DMS79 treated with DMSO at 0.1 percent for 48 hours (cell line): ENCODE measurements at places on chromosomes 5 and 9.

DNA sequence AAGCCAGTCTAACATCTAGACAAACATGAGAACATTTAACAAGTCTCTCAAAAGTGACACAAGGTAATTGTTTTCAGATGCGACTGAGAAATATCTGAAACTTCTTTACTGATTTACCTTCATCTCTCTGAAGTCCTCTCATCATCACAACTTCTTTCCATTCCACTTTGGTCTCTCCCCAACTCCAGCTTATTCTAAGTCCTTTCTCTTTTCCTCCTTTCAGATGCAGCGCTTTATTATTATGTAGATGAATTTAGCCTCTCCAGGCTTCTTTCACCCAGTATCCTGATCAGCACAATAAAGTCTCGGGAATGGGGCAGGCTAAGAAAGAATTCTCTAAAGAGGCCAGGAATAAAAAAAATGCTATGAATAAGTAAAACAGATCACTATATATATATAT, 128.0 kb downstream of the KCTD16 start:
- DNase-seq: no peak

DNA sequence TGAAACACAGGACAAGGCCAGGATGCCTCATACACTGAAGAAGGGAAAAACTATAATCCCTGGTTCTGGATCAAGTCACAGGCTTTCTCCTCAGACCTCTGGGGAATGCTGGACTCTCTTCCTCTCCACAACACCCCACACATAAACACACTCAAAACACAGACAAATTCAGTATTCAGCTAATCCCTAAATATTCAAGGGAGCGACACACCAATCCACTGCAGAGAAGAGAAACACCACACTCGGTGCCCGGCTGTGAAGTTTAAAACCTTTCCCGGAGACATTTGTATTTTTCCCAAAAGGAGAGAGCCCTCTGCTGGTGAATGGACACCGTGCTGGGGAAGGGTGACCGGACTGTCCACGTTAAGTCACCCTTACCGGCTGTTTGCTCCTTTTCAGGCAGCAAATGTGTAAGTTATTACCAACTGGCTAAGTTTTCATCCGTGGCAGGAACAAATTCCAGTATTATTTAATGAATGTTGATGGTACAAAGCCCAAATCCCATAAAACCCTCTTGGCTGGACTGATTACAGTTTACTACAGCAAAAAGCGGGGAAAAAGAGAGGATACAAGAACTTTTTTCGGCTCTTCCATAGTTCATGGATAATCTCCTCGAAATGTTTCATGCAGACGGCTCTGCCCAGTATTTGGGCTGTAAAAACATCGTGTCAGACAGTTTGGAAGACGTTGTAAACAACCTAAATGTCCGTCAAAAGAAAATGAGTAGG, 130.9 kb upstream of the SLC30A5 start:
- peak; percentile 3 for DNase-seq

DNA sequence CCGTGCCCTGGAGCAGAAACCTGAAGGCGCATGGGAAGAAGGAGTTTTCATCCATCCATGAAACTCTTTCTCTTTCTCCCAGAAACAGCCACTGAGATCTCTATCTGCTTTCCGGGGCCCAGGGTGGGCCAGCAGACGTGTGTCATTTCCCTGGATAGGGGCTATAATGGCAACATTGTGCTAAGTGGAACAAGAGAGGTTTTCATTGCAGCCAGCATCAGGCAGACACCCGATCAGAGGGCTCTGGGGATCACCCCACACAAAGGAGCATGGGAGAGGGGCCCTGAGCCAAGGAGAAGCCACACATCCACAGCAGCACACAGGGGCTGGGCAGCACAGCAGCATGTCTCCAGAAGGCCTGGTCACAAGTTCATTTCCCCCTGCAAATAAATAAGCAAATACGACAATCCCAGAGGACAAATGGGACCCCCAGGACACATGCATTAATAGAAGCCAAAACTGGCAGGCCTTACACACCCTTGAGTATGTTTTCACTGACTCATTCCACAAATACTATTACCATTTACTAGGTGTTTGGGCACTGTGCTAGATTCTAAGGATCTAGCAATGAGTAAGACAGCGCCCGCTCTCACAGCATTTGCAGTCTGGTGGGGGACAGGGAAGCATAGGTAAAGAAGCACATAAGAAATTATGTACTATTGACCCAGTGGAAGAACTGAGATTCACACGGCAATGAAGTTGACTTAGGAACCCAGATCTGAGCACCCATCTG, 4.3 kb upstream of the AFAP1L1 start:
- DNase-seq: no peak

GRCh38 chr5:167460449-167461020, 830.9 kb upstream of the WWC1 start:
- no peak for DNase-seq

GRCh38 chr5:107322936-107323335, 347.8 kb downstream of the EFNA5 start:
- no peak for DNase-seq

DNA sequence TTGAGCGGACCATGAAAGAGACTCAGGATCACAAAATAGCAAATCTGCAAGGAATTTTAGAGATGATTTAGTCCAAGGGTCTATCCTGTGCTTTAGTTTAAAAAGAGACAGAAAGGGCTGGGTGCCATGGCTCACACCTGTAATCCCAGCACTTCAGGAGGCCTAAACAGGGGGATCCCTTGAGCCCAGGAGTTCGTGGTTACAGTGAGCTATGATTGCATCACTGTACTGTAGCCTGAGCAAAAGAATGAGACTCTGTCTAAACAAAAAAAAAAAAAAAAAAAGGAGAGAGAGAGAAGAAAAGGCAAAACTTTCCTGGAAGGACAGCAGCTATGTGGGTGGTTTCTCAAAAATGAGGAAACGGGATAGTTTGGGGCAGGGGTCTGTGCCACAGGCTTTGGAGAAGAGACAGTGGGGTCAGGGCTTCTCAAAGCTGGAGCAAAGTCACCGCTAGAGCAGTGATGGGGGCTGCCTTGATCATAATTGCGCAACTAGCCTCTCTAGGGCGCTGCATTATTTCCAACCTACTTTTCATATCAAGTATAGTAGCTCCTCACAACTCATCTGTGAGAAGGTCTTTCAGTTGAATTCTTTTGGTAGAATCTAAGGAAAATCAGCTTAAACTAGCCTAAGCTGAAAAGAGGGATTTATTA, 8.5 kb upstream of the ANKH start:
- DNase-seq: no peak

DNA sequence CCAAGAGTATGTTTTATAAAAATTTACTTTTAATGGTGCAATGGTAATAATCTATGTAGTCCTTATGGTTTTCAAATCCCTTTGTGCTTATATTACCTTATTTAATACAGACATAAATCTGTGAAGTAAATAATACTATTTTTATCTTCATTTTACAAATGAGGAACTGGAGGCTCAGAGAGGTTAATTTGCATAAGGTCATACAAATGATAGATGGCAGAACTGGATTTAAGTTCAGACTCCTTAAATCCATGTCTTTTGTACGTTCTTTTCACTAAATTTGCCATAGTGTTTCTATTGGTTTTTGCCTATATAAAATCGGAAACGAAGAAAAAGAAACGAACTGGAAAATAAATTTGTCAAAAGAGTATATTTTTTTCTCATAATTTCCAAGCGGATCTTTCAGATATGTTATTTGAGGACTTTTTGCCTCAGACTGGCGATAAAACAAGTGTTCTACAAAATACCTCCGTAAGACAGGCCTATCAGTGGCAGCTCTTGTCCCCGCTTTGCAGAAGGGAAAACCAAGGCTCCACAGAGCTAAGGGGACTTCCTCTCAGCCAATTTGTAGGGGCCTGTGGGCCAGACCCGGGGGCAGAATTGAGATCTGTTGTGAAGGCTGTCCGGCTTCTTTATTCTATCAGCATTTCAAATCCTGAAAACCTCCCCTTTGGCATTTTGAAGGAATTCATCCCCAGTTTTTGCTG, 1.1 kb upstream of the TNFAIP8 start:
- DNase-seq: no peak

- no peak for DNase-seq
Observed at GRCh38 chr5:78576376-78576775, 72.2 kb downstream of the LHFPL2 start.

- DNase-seq: no peak
Observed at GRCh38 chr5:5340206-5340729, 82.2 kb upstream of the ICE1 start.

- DNase-seq: no peak
Observed at GRCh38 chr5:62719061-62719720, 140.6 kb downstream of the LRRC70 start.

- DNase-seq: no peak
Observed at GRCh38 chr5:144173766-144174165, 3.1 kb downstream of the KCTD16 start.

DNA sequence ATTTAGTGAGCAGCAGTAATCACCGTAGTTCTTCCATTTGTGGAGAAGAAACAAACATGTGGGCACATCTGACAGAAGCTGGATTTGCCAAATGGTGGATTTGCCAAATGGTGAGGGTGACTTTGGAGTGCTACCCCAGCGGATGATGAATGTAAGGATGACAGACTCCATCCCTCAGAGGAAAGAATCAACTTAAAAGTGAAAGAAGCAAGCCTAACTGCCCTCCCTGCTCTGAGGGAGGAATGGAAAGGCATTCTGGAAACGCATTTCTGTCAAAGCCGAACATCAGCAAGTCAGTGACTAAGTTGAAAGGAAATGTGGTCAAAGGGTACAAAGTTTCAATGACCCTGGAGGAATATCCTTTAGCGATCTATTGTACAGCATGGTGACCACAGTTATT, 143.5 kb downstream of the GPBP1 start:
- DNase-seq: no peak

DNA sequence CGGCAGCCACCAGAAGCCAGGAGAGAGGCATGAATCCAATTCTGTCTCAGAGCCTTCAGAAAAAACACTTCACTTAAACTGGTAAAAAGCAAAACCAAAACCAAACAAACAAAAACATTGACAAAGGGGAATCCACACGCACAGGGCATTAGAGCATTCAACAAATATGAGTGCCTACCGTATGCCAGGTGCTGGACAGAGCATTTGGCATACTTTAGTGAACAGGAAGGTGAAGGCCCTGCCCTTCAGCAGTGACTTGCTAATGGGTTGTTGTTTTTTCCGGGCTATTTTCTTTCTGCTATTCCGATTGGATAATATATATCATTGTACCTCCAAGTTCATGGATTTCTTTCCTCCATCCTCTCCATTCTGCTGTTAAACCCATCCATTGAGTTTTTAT, 71.7 kb upstream of the RUFY1 start:
- DNase-seq: peak; percentile 64

- DNase-seq: no peak
Observed at GRCh38 chr5:169164481-169164925, 136.4 kb downstream of the SLIT3 start.

GRCh38 chr5:137605411-137605810, 106.3 kb upstream of the SPOCK1 start:
- DNase-seq: peak; percentile 37

DNA sequence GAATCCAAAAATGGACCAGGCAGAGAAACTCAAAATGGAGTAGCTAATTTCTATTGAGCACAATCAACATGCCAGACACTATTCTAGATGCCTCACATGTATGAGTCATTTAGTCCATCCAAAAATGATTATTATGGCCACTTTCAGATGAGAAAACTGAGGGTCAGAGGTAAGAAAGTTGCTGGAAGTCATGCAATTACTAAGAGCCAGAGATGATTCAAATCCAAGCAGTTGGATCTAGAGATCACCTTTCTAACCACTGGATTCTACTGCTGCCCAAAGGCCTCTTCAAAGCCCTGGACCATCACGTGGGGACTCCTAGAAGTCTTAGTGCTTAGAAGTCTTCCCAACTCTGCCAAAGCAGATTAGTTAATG, 51.8 kb upstream of the HMHB1 start:
- DNase-seq: no peak

GRCh38 chr9:127096208-127096607, 26.2 kb downstream of the ANGPTL2 start:
- DNase-seq: no peak

- DNase-seq: no peak
Observed at GRCh38 chr5:179271821-179272325, 73.4 kb downstream of the ADAMTS2 start.

- no peak for DNase-seq
Observed at GRCh38 chr9:100890321-100890720, 138.2 kb upstream of the PLPPR1 start.

GRCh38 chr9:77221431-77221830, 44.1 kb downstream of the VPS13A start:
- no peak for DNase-seq

DNA sequence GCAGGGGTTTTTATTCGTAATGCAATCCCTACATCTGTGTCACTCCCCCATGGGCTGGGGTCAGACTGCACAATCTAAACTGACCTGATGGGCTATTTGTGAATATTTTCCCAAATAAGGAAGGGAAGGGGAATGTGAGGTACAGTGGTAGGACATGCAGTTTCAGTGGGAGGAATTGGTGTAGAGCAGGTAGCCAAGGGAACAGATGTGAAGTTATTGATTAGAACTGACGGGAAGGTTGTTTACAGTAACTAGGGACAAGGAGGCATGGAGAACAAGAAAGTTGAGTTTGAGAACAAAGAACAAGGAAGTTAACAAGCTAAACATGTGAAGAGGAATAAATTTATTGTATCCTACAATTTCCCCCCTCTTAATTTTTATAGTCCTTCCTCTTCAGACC, 104.8 kb downstream of the CFAP95 start:
- no peak for DNase-seq

- DNase-seq: no peak
Observed at GRCh38 chr5:10339958-10340357, 13.5 kb upstream of the MARCHF6 start.

GRCh38 chr9:81636255-81636599, 53.1 kb downstream of the TLE1 start:
- no peak for DNase-seq

DNA sequence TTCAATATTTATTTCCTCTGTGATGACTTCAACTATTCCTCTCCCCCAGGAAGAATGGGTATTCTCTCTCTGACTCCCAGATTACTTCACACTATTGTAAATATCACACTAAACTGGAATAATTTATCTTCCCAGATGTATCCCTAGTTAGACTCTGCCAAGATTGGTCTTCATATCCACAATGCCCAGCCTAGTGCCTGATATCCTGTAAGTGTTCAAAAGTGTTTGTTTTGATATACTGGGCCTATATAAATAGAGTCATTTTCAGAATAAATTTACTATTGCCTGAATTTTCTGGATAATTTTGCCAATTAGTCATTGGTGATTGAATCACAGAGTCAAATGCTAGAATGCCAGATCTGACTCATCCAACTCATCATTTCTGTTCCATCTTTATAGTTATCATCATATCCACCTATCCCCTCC, 143.7 kb upstream of the TNC start:
- DNase-seq: no peak

GRCh38 chr5:142183561-142183960, 75.0 kb downstream of the NDFIP1 start:
- no peak for DNase-seq

- DNase-seq: peak; percentile 87
Observed at GRCh38 chr5:124056326-124056990, 544.5 kb downstream of the CSNK1G3 start.

GRCh38 chr5:110105692-110106091, 416.0 kb downstream of the MAN2A1 start:
- peak; percentile 2 for DNase-seq

DNA sequence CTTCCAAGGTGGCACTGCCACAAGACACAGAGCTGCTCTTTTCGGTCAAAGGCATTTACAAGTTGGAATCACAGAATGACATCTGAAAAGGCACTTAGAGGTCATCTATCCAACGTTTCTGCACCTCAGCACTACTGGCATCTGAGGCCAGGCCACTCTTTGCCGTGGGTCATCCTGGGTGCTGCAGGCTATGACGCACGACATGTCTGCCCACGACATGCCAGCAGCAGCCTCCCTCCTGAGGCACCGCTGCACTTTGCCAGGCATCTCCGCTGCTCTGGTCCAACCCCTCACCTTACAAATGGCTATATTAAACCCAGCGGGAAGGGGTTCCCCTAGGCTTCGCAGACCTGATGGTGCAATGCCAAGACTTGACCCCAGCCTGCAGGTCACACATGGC, 8.1 kb downstream of the SURF4 start:
- no peak for DNase-seq
